Panc1 (cell line): ENCODE measurements at places on chromosomes 1 and 21.

DNA sequence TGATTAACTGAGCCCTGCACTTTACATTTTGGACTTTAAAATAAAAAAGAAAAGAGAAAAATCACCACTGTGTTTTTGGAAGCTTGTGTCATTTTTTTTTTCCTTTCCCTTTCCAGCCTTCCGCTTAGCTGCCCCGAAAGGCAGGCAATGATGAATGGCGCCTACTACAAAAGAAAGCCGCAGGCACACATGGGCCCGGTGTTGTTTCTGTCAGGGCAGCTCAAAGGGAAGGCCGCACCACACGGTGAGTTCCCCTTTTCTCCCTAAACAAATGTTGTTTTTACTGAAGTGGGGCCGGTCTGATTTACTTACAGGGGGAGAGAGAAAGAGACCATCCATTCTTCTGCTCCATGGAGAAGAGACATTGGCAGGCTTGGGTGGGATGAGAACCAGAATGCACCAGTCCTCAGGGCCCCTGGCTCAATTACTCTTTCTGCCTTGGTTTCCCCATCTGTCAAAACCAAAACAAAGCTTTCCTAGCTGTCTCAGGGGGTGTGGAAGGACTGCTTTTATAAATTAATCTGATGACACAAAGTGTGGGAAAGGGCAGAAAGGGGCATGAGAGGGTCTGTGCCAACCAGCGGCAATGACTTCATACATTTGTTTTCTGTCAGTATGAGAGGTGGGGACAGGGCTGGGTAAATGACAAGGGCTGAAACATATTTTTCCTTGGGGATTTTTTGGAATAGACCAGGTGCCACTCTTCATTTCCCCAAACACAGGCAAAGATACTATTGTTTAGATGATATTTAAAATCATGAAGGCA lies 91.4 kb upstream of the PLXNA2 start:
- no peak for DNase-seq

DNA sequence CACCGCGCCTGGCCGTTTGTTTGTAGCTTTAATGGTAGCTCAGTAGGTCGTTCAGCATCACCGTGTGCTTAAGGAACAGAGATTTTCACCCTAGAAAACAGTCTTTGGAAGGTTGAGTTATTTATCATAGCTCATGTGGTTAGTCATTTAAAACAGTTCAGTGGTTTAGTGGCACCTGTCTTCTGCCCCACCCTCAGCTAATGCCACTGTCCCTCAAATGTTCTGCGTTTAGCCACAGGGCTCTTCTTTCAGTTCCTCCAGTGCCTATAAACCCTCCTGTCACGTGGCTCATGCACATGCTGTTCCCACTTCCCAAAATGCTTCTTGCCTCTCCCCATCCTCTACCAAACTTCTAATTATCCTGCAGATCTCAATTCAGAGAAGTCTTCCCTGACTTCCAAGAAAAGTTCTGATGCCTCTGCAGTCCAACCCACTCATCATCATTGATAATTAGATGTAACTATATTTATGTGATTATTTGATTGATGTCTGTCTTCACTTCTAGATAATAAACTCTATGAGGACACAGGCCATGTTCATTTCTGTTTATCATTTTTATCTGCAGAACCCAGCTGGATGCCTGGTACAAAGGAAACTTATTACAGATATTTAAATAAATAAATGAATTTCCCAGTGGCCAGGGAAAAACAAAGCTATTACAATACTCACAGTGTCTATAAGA lies 14.4 kb upstream of the DIPK1A start:
- DNase-seq, result no peak

- no peak for DNase-seq
Measured at GRCh38 chr1:34631126-34631525, 123.7 kb upstream of the GJB5 start.

DNA sequence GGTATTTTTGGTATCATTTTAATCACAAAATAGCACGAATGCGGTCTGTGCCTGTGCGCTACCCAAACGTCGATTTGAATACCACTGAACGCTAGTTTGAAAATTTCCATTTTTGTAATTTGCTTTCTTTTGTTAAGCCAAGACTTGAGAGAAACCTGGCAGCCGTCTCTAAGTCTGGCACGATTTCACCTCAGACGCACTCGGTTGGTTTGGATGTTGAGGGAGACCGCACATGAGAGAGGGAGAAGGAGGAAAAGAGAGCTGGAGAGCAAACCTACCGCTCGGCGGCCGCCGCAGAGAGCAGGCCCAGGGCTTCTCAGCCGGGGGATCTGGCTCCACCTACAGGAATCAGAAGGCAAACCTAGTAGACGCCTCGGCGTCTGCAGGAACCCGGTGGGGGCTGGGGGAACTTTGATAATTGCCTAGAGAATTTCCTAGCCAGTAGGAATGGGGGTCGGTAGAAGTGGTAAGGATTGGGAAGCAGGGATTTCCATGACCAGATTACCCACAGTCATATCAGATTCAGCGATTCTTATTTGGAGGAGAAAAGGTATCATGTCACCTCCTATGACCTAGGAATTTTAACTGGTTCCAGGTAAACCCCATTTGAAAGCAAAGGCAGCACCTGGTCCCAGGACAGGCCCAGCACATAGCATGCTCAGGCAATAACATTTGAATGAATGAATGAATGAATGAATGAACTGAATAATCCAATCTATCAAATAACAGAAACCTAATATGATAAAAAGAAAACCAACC lies 83.2 kb downstream of the TM2D1 start:
- no peak for DNase-seq

GRCh38 chr1:226417830-226418546 lies 10.1 kb upstream of the PARP1 start:
- no peak for DNase-seq

DNA sequence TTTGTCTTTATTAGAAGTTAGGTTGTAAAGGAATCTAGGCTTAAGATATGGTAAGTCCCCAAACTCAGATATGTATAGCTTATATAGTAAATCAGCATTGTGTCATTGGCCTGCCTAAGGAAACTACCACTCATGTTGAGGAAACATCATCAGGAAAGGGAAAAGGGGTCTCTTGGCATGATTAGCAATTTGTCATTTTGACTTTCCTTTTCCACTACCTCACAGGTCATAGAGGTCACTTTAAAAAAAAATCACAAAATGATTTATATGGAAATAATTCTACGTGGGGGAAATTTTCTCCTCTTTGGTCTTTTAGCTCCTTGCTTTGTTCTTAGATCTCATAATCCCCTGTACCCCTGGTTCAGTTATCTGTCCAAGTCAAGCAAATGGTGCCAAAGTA lies 213.5 kb downstream of the RPS6KC1 start:
- DNase-seq, result no peak

- no peak for DNase-seq
Measured at GRCh38 chr1:232441036-232441411, 188.9 kb downstream of the SIPA1L2 start.

DNA sequence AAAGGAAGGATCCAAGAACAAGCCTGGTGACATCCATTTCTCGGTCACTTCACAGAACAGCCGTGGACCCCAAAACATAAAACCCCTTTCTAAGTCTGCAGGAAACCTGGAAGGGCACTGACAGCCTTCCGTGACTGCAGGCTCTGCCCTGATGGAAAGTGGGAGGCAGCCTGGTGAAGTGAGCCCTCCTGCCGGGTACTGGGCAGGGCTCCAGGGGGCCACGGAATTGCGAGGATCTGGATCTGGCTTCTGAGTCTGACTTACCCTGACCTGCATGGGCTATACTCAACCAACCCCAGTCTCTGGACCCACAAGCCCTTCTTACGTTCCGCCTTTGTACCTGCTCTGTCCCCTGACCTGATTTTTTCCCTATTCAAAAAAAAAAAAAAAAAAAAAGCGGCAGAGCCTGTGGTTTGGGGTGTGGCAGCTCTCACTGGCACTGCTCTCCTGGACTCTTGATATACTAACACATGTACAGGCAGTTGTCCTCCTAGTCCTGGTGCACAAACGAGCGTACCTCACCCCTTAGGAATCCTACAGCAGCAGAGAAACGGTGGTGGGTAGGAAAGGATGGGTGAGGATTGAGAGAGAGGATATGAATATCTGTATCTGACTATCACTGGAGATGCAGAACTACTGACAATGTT lies 82.9 kb downstream of the BEND5 start:
- DNase-seq, result no peak

DNA sequence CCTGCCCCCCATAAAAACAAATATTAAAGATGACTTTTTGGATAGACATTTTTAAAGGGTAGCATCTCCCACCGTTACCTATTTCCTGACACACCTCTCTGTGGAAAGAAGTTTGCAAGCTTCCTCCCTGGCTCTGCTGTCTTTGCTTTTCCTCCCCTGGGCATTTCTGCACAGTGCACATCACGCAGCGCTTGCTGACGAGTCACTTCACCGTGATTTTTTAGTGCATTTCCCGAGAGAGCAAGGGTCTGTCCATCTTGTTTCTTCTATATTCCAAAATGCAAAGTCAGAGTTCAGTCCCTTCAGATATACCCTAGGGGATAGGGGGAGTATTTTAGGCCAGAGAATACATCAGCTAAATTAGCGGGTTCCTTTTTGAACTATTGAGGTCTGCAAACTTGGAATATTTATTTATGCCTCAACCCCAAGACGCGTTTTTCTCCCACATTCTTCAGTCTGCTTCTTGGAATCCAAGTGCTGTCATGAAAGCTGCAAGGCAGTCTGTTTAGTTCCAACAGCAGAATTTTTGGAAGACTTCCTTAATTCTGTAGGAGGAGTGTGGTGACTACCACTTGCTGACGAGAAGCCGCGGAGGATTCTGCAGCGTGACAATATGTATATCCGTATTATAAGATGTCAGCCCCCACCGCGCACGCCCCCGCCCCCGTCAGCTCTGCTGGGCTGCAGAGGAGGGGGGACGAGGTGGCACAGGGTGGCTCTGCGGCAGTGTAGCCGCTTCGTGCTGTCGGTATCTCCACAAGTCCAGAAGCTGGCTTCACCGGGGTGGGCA lies 22.4 kb downstream of the SMYD2 start:
- no peak for DNase-seq

GRCh38 chr1:94986783-94987182 lies 59.9 kb upstream of the CNN3 start:
- DNase-seq, result no peak

DNA sequence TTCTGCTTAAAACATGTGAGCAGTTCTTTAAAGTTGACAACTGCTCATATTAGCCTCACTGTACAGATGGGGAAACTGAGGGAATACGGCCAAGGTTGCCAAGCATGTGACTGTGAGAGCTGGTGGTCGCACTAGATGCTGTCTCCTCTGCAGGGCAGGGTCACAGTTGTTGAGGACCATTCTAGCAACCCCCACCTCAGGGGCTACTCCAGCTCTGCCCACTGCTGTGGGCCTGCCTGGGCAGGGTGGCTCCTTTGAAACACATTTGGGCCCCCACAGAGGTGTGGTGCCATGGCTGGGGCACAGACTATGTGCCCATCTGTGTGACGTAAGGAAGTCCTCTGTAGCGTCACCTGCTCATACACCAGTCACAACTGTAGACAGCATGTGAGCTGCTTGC lies 779 bp downstream of the THEM5 start:
- DNase-seq, result no peak

DNA sequence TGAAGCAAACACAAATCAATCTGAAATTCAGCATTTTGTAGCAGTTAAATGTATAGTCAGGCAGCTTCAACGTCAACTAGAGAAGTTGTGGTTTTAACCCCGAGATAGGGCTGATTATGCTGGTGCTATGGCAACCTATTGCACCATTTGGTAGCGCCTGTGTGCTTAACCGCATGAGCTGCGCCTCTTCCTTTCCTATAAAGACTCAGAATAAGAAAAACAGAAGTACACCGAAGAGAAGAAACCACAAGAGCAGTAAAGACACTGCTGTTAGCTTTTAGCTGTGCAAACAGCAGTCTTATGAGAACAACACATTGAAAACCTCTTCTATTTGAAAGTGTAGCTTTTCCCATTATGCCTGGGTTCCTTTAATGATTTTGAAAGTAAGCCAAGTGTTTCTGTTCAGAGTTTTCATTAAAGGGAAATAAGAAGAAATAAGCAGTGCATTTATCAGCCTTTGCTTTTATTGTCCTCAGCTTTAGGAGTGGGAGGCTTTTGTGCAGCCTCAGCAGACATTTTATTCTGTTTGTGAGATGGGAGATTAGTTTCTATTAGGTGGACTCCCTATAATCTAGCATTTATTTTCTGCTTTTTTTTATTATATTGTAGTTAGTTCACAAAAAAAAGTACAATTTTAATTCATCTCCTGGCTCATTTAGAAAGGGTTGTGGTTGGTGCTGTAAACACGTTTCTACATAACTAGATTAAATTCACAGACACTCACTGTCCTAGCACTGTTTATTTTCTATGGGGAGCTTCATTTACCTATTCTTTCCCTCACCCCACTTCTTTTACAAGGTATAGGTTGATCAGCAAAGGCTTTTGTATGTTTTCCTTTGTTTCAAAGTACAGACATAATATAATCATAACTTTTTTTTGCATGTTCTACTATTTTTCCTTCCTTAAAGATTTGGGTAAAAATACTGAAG lies 43.3 kb downstream of the PTPRC start:
- DNase-seq, result no peak

- no peak for DNase-seq
Measured at GRCh38 chr1:17596186-17596585, 56.7 kb downstream of the ARHGEF10L start.

DNA sequence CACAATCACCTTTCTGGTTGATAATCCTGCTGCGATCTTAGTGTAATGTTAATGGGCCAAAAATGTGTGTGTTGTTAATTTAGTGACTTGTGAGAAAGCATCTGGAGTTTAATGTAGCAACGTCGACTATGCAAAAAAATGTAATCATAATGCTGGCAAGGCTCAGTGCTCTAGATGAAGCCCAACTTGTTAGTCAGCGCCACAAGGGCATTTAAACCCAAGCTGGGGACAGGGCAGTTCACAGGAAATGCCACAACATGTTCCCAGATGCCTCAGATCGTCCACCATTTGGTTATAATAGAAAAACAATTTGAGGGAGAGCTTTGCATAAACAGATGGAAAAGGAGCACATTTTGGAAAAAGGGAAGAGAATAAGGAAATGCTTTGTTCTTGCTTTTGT lies 585.4 kb upstream of the PLXNA2 start:
- no peak for DNase-seq

GRCh38 chr1:198387587-198387986 lies 152.9 kb downstream of the ATP6V1G3 start:
- DNase-seq, result no peak

GRCh38 chr1:221735999-221736398 lies 5.9 kb downstream of the DUSP10 start:
- DNase-seq, result no peak

GRCh38 chr1:2025491-2025981 lies 6.4 kb downstream of the GABRD start:
- no peak for DNase-seq

GRCh38 chr1:95067062-95067461 lies 5.7 kb downstream of the ALG14 start:
- DNase-seq, result no peak

- no peak for DNase-seq
Measured at GRCh38 chr1:156623946-156624813, 5.0 kb downstream of the HAPLN2 start.

DNA sequence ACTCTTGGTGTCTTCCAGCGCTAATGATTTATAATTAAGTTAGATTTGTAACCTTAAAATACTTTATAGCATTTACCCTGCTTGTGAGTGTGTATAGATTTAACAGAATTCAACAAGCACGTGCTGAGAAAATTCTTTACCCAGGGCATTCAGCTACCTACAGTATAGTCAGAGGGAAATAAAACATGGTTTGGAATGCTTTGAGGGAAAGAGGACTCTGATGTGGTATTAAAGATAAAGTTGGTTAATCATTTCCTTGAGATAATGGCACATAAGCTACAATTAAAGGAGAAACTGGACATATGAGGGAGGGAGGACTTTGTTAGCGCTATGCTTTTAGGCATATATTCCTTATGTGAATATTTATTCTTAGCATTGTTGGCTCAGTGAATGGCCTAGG lies 26.4 kb upstream of the IL12RB2 start:
- no peak for DNase-seq

- DNase-seq, result no peak
Measured at GRCh38 chr21:40080385-40080784, 213.1 kb downstream of the PCP4 start.
